Activated naive CD4-positive, alpha-beta T cell treated with anti-CD3 and anti-CD28 coated beads, Interleukin-2, amount 50 U/mL, for 72 hours (primary cell): ENCODE measurements at places on chromosomes 7 and 10.

DNA sequence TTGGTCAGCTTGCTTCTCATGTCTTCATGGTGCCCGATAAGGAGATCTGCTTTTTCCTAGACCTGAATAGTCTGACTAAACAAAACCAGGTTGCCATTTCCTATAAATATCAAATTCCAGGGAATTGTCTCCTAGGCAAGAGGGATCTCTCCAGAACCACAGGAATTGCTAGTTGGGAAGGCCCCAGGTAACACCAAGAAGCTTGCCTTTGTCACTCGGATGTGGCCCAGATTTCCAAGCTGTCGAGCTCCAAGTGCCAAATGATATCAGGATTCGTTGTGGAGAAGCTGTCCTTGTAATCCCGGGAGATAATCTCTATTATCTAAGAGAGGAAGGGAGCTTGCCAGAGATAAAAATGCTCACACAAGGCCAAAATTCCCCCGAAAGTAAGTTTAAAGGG lies 1288.5 kb upstream of the AUTS2 start:
- DNase-seq: no peak

GRCh38 chr10:51000164-51000563 lies 74.1 kb upstream of the PRKG1 start:
- DNase-seq: no peak

GRCh38 chr10:86072413-86072812 lies 294.2 kb downstream of the GRID1 start:
- DNase-seq: no peak

DNA sequence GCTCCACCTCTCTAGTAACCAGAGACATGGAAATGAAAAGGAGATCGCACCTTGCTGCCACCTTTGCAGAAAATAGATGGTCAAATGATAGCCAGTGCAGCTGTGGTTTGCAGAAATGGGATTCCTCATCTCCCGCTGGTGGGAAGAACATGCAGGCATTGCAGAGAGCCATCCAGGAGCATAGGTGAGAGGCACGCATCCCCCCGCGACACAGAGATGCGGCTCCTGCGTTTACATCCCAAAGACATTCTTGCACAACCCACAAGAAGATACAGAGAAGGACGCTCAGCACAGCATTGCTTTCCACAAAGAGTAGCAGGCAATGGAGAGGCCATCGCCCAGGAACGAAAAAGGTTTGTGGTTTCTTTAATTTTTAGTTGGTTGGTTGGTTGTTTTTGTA lies 56.2 kb downstream of the OAT start:
- no peak for DNase-seq

DNA sequence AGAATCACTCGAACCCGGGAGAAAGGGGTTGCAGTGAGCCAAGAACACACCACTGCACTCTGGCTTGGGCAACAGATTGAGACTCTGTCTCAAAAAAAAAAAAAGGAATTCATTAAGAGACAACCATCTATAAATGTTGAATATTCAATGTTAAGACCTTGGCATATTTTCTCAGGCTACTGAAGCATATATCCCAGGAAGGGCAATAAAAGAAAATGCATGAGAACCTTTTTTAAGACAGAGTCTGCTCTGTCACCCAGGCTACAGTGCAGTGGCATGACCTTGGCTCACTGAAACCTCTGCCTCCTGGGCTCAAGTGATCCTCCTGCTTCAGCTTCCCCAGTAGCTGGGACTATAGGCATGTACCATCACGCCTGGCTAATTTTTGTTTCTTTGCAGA lies 165.0 kb downstream of the JMJD1C start:
- no peak for DNase-seq
